ENCODE measurements at places on chromosomes 1 and 21.

DNA sequence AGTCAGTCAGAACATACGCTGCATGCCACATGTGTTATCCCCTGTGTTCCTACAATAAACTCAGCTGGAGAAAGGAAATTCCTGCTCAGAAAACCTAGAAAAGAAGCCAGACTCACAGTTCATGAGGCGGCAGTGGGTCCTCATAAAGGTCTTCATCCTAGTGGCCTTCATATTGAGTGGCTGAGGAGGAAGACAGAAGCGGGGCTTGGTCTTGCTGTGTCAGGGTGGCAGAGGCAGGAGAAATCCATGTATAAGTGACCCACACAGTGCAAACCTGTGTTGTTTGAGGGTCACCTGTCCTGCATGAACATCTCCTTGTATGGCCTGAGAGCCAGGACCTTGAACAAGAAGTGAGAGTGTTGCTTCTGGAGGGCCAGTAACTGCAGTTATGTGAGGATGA, 4.0 kb upstream of the WNT3A start:
- no peak for DNase-seq

GRCh38 chr1:218415726-218416125, 70.6 kb downstream of the TGFB2 start:
- DNase-seq: no peak

- peak; percentile 80 for DNase-seq
Observed at GRCh38 chr1:232704694-232705680, 75.1 kb upstream of the SIPA1L2 start.

GRCh38 chr1:115771847-115772457, 3.4 kb upstream of the CASQ2 start:
- DNase-seq: peak; percentile 59

DNA sequence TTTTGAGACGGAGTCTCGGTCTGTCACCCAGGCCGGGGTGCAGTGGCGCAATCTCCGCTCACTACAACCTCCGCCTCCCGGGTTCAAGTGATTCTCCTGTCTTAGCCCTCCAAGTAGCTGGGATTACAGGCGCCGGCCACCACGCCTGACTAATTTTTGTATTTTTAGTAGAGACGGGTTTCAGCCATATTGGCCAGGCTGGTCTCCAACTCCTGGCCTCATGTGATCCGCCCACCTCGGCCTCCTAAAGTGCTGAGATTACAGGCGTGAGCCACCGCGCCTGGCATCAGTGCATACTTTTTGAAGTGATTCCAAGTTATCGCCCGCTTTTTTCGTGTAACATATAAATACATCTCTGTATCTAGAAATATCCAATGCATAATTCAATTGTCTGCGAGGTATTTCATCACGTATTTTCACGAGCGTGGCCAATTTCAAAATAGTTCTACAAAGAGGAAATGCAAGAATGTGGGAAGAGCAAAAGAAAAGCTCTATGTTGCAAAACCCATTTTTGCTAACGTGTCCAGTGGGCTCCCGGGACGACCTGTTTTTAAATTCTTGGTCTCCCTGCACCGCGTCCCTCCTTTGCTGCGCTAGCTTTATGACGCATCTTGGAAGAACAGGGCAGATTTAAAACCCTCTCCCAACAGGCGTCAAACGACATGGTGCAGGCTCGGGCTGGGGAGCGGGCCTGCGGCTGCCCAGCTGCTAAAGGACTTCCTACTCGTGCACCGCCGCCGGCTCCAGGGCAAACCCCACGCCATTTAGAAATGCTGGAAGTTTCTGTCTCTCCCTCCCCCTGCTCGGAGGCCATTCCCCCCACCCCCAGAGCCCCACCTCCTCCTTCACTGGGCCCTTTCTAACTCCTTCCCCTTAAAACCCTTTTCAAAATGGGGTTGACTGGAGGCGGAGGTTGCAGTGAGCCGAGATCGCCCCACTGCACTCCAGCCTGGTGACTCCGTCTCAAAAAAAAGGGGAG, 923 bp upstream of the IFNGR2 start:
- DNase-seq: no peak

DNA sequence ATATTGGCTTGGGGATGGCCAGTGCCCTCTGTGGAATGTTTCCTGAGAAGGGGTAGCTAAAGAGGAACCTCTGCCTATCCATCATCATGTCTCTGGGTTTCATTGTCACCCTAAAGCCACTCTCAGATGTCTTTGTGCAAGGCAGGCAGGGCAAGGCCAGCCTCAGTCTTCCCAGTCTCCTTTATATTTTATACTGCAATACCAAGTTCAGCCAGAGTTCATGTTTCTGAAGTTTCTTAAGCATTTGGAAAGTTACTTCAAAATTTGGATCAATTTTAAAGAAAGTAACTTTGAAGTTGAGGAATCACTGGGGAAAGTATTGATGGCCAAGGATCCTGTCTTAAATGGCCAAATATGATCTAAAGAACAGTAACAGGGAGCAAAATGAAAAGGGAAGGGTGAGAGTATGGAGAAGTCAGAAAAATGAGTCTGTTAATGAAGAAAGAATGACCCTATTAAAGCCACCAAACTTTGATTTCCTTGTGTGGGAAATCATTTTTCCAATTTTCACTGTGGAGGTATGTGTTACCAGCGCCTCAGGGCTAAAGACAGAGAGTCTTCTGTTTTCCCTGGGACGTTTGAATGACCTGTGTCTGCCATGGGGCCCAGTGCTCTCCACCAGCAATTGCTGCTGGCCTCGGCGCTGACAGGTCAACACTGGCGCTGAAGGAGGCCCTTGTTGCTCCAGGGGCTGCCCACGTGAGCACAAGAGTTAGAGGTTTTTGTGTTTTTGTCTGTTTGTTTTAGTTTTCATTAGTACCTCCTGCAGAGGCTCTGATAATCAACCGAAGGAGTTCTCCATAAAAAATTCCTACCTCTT, 93.9 kb downstream of the ATP5PO start:
- DNase-seq: no peak

- DNase-seq: peak; percentile 35
Observed at GRCh38 chr1:218346391-218347204, 1.5 kb downstream of the TGFB2 start.

GRCh38 chr1:63966016-63966415, 192.2 kb downstream of the ROR1 start:
- peak; percentile 63 for DNase-seq

- DNase-seq: no peak
Observed at GRCh38 chr1:211482306-211482705, 9.7 kb downstream of the RD3 start.

DNA sequence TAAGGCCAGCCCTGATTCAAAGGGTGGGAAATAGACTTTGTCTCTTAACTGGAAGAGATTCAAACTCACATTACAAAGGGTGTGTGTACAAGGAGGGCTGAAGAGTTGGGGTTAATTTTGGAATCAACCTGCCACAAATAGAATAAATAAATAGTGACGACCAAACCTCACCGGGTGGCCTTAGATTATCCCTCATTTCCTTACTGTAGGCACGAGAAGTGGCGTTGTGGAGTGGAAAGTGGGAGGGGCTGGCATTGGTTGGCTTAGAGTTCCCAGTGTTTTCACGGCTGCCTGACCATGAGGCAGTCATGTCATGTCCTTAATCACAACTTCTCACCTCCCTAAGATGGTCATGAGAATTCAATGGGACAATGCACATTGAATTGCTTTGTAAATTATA, 21.3 kb upstream of the RUNX1 start:
- DNase-seq: no peak

GRCh38 chr1:223713546-223714420, 1.4 kb downstream of the CAPN2 start:
- DNase-seq: no peak

Data from NCI-H2029 (cell line).